Activated CD4-positive, alpha-beta memory T cell treated with anti-CD3 and anti-CD28 coated beads for 36 hours (primary cell): ENCODE measurements at places on chromosomes 1 and 21. TPM values are rescaled to one million over a fixed set of nuclear protein-coding genes. Genes with fewer than 3 reads are reported as not detected.

DNA sequence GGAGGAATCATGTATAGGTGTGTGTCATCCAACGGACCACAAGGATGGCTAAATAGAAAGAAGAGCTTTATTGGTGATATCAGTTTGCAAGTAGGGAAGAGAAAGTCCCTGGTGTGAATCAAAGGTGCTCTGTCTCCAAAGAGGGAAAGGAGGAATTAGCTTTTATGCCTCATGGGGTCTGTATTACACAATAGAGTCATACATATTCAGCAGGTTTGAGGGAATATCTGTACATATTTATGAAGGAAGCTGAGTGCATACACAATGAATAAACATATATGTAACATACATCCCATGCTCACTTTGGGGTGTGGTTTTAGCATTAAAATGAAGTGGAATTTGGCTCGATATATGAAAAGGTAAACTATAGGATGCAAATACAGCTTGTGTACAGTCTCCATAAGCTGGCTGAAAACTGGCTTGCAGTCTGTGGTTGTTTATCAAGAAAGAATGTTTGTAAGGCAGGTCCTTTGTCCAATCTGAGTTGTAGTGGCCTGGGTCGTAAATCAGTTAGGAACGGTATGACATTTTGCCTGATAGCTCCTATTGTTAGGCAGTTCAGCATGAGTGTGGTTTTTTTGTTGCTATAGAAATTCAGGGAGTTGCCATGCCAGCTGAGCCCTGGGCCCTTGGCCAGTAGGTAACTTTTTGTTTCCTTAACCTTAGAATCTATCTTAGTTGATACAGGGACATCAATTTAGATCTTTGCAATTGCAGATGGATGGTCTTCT lies 198.0 kb upstream of the ZP4 start:
- no peak for DNase-seq

Gene VHLL
- not detected for total RNA-seq

DNA sequence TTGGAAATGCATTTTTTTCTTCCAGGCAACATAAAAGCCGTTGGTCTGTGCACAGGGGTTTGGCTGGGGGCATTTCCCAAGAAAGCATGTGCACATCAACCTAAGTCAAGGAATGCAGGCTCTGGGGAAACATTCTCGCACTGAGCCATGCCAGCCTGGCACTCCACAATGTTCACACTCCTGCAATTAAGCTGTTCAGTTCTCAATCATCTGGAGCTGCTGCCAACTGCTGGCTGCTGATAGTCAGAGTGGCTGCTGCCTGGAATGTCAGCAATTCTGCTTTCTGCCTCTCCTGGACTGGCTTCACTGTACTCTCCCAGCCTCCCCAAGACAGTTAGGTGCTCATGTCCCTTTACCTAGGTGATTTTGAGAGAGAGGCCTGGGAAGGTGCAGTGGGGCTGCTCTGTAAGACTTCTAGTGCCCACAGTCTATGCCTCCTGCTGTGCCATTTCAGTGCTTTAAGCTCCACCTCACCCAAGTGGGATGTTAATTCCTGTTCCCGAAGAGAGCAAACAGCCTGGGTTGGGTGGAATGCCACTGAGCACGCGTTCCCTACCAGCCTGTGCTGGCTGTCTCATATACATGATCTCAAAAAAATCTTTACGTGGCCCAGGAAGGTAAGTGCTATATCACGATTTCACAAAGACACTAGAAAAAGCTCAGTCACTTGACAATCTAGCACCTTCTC lies 131.7 kb downstream of the BRINP2 start:
- no peak for DNase-seq

DNA sequence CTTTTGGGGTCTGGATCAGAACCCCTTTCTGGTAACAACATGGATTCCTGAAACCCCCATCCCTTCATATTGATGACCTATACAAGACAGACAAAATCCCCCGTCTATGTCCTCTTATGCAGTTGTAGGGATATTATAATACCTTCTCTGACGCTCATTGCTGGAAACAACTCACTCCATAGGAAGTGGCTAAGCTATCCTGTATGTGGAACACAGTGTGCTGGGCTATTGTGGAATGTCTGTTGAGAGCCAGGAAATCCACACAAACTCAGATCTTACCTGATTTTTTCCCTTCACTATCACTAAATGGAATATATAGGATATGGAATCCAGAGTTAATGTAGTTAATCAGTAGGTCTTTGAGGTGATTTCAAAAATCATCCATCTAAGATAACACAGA lies 17.7 kb upstream of the PIK3R3 start:
- DNase-seq: no peak

GRCh38 chr1:226784081-226785049 lies 45.3 kb upstream of the ITPKB start:
- DNase-seq: no peak

DNA sequence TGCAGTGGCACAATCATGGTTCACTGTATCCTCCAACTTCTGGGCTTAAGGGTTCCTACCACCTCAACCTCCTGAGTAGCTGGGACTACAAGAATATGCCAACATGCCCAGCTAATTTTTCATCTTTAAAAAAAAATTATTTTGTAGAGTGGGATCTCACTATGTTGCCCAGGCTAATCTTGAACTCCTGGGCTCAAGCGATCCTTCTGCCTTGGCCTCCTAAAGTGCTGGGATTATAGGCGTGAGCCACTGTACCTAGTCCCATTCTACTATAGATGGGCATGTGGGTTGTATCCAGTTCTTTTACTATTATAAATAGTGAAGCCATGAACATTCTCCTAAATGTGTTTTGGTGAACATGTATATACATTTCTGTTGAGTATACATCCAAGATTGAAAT lies 57.9 kb upstream of the PAXBP1 start:
- DNase-seq: no peak

GRCh38 chr1:173176246-173176645 lies 30.9 kb downstream of the TNFSF4 start:
- no peak for DNase-seq

Gene ASB17
- not detected for total RNA-seq

Gene C1orf141
- total RNA-seq: 1.2 TPM

- DNase-seq: no peak
These were observed 366.0 kb upstream of the LRRC7 start for GRCh38 chr1:69201716-69202115.

- DNase-seq: no peak
These were observed 5.0 kb downstream of the MEF2D start for GRCh38 chr1:156495401-156496140.

GRCh38 chr1:8077120-8077573 lies 51.0 kb upstream of the ERRFI1 start:
- DNase-seq: no peak

DNA sequence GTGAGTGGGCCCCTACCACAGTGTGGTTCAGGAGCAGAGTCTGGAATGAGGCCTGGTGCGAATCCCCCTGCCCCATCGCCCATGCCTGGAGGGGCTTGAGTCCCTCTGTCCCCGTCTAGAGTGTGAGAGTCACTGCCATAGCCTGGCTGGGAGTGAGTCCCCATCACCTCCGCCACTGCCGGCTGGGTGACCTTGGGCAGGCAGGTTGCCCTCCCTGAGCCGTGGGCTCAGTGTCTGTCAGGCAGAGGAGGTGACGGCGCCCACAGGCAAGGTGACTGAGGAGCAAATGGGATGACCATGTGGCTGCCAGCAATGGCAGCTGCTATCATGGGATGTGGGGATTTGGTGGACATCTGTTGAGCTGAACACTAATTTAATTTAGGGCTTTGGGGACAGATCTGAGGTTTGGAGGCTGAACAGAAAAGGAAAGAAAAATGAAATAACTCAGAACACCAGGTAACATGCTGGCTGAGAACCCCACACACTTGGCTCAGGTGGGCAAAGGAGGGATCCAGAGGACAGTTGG lies 38.1 kb upstream of the GPR153 start:
- no peak for DNase-seq

DNA sequence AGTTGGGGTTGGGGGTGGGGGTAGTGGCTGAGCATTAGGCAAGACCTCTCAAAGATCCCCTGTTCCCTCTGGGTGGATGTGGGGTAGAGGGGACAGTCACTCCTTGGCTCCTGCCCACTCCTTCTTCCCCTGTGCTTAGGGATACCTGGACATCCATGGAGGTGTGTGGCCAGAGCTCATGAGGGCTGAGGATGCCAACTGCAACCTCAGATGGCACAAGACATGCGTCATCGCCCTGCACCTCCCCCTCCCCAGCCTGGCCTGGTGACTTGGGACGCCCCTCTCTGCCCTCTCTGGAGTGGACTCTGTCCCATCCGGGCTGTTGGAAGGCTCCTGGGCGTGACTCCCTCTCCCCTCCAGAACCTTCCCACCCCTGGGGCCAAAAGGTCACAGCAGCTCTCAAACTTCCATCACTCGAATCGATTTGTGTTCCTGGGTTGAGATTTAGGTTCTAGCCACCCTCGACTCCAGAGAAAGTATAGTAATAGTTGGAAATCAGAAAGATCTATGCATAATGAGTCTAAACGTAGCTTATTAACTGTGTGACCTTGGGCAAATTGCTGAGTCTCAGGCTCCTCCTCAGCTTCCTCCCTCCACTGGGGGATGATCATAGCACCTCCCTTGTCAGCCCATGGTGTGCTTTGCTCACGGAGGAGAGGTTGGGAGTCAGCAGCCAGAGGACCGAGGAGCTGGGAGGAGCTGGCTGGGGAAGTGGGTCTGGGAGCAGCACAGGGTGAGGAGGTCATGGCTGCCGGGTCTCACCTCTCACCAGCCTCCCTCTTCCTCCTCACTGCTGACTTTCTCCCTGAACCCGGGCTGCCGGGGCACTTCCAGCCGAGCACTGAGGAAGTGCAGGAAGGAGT lies 2.2 kb upstream of the PTPN7 start:
- peak; percentile 65 for DNase-seq

DNA sequence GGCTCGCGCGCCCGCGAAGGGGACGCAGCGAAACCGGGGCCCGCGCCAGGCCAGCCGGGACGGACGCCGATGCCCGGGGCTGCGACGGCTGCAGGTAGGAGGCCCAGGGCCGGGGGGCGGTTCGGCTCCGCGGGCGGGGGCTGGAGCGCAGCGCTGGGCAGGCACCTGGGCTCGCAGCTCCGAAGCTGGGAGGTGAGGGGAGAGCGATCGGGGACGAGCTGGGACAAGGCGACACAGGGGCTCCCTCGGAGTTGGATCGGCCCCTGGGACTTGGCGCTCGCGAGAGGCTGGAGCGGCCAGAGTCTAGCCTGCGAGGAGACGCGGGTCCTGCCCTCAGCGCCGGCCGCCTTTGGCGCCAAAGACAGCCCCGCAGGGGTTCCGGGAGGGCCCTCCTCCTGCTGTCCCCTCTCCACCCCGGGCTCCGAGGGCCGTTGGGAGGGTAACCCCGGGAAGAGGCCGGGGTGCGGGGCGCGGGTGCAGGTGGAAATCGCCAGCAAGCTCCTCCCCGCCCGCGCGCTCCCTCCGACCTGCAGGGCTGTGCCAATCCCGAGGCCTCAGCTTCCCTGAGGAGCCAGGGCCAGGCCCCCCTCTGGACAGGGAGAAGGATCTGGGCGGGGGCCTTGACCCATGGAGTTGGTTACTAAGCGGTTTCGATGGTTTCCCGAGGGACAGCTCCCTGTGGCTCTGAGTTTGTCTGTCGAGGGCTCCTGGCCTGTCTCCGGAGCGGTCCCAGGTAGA lies 401 bp downstream of the TP73 start:
- no peak for DNase-seq
